ENCODE measurements at places on chromosomes 4 and X.
A peak's percentile ranks its signal among the peaks of the same experiment; 100 is the strongest.

GRCh38 chrX:53056292-53056691, 7.7 kb downstream of the GPR173 start:
- DNase-seq: no peak

DNA sequence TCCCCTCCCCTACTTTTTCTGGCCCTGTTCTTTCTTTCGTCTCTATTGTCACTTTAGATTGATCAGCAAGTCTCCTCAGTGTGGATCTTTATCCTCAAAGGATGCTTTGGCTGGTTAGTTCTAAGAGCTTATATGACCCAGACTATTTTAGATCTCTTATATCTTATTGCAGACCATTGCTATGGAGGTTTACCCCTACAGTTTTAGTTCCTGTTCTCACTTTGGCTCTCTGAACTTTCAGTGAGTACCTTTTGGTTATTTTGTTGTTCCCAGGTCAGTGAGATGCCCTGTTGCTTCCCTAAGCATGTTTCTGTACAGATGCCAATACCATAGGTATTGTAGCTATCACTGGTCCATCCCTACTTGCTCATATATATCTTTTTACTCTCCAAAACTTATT, 24.0 kb upstream of the MED14 start:
- DNase-seq: no peak

DNA sequence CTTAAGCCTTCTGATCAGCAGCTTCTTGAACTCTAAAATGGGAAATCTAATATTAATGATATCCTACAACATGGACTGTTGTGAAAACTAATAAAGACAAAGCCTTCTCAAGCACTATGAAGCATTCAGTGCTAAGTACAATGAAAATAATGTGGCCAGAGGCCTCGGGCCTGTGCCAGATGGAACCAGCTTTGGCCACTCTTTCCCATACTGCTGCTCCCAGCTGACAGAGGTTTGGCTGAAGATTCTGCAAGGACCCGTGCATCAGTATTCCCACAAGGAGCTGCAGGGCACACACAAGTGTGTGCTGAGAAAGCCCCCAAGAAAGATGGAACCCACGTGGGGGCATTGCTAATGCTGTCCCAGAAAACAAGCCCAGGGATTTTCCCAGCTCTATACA, 60.5 kb upstream of the RPL34 start:
- DNase-seq: no peak

DNA sequence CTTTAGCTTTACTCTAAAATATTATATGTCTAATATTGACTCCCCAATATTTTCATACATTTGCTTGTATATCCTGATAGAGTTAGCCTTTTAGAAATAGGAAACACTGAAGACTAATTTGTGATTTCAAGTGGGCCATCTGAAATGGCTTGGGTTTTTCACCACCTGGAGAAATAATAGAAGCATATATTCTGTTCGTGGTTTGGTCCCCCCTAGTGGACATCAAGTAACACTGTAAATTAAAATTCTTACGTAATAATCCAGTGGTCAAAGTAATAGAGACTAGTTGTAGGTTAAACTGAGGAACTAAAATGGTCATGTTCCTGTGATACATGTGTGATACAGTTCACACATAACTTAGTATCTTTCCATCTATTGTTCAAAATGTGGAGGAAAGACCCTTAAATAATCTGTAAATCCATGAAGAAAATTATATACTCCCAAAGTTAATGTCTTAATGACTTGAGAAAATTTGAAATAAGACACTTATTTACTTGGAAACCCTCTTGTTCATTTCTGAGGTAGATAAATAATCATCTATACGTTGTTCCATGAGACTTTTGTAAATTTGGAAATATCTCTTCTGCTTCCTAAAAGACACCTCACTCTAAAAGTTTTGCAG, 79.8 kb upstream of the SMARCAD1 start:
- no peak for DNase-seq

DNA sequence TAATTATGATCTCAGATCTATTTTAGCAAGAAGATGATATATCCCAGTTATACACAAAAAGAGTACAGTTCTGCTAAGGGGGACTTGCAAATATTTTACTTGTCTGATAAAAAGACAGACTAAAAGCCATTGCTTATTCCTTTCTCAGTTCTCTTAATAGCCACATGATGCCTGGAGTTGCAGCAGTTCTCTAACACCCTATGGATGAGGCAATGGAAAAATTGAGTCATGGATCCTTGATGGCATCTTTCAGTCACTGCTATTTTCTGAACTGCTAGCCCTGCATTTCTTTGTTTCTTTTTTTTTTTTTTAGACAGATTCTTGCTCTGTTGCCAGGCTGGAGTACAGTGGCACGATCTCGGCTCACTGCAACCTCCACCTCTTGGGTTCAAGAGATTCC, 1956.7 kb downstream of the C4orf33 start:
- DNase-seq: no peak

DNA sequence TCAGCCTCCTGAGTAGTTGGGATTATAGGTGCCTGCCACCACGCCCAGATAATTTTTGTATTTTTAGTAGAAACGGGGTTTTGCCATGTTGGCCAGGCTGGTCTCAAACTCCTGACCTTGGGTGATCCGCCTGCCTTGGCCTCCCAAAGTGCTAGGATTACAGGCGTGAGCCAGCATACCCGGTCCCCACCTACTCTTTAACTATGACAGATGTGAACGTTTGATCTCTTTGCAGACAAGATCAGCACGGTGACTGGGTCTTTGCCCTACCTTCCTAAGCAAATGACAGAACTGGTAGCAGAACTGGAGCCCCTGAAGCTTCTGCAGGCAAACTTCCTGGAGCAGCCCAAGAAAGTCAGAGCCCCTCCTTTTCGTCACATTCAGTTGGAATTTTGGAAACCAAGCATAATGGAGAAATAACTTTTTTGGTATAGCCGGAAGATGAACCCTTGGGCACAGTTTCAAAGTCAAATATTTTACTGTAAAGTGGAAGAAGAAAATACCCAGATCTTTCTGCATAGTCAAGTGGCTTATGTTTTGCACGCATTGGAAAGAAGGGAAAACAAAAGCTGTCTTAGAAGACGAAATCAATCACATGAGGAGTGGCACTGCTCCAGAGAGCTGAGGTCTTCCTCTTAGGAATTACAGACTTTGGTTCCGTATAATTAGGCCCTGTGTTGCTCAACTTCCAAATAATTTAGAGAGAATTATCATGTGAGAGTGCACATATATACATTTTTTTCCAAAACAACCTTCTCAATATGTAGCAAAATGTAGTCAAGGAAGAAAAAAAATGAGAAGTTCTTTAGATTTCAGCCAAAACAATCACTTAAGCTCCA, 90.6 kb downstream of the SORBS2 start:
- DNase-seq: no peak

- no peak for DNase-seq
Measured at GRCh38 chr4:71830497-71831190, 46.8 kb upstream of the GC start.

GRCh38 chr4:157221895-157222770, 1.6 kb downstream of the GRIA2 start:
- DNase-seq: no peak

- DNase-seq: no peak
Measured at GRCh38 chrX:38561951-38562719, 793 bp downstream of the TSPAN7 start.

DNA sequence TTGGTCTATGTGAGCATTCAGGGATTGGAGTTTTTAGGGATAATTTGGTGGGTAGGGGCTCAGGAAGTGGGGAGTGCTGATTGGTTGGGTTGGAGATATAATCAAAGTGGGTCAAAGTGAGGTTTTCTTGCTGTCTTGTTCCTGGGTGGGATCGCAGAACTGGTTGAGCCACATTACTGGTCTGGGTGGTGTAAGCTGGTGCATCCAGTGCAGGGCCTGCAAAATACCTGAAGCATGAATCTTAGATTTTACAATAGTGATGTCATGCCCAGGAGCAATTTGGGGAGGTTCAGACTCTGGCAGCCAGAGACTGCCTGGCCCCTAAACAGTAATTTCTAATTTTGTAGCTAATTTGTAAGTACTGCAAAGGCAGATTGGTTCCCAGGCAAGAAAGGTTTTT, 665.6 kb upstream of the PRKX start:
- no peak for DNase-seq

DNA sequence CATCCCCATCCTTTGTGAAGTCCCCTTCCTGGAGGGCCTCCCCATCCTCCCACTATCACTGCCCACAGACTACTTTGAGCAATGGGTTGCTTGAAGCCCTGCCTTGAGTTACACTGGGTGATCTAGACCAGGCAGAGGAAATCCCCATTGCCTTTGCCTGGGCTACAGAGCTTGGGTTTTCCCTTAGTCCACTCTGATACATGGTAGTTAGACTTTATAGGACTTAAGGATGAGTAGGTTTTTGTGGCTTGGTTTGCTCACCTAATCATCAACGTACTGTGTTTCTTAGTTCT, 56.6 kb downstream of the TMEM131L start:
- peak; percentile 30 for DNase-seq

- no peak for DNase-seq
Measured at GRCh38 chrX:140724736-140725135, 15.2 kb downstream of the LINC00632 start.

DNA sequence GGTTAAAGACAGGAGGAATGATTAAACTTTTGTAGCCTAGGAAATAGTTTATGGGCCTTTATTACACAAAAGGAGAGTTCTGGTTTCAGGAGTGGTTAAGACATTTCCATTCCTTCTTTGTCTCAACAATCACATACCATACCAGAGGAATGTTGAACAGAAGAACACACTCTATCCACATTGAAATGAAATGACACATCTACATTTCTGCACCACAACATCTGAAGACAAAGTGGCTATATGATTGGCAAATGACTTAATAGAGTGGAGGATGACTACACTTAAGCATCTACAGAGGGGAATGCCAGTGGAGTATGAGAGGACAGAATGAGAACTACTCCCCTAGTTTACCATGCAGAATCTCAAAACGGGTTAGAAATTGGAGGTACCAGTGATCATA, 8.0 kb downstream of the CYP2U1 start:
- no peak for DNase-seq

DNA sequence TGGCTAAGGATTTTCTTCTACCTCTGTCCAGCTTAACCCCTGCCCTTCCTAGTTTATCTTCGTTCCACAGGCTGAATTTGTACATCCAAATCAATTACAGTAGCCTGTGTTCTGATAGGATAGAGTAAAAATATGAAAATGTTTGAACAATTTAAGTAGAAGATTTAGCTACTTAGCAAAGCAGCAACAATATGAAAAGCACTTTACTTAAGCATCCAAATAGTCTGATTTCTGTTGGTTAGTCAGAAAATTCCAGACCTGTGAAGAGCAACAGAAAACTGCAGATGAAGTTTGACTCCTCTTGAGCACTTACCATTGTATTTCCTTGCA, 2.0 kb downstream of the ARSJ start:
- no peak for DNase-seq

DNA sequence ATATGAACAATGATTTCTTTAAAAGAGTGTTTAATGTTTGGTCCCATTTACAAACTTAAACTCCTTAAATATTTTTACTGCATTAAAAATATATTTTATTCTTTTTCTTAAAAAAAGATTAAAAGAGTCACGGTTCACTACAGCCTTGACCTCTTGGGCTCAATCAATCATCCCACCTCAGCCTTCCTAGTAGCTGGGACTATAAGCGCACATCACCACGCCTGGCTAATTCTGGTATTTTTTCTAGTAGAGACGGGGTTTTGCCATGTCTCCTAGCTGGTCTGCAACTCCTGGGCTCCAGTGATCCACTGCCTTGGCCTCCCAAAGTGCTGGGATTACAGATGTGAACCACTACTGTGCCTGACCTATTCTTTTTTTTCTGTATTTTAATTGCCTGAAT, 104.7 kb upstream of the TLR2 start:
- DNase-seq: no peak

GRCh38 chrX:123626962-123627361, 105.9 kb downstream of the THOC2 start:
- DNase-seq: no peak

GRCh38 chr4:85474818-85475630, at the start of gene ARHGAP24:
Gene ARHGAP24, plus strand, starts transcription at chr4:85475150.
- no peak for DNase-seq

GRCh38 chr4:2400841-2401609, 17.4 kb downstream of the ZFYVE28 start:
- DNase-seq: no peak

DNA sequence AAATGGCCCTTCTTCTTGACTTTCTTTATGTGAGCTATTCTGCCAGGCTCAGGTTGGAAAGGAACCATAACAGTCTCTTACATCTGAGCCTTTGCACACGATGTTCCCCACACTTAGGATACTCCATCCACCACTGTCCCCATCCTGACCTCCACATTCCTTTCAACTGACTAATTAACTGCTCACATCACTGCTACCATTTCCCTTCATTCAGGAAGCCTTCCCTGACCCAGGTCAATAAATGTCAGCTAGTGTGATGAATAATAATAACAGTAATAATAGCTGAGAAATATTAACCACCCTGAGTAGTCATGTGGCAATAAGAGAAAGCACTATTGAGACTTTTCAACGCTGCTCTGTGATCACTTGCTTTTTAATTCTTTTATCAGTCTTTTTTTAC, 291.7 kb downstream of the KCNIP4 start:
- no peak for DNase-seq

- no peak for DNase-seq
Measured at GRCh38 chr4:58507079-58507478, 1396.9 kb upstream of the IGFBP7 start.

- no peak for DNase-seq
Measured at GRCh38 chrX:73877687-73878086, 314.7 kb downstream of the CHIC1 start.

- DNase-seq: peak; percentile 39
Measured at GRCh38 chr4:40325406-40326019, 9.6 kb upstream of the CHRNA9 start.

- no peak for DNase-seq
Measured at GRCh38 chr4:24742335-24742734, 53.0 kb upstream of the SOD3 start.

DNA sequence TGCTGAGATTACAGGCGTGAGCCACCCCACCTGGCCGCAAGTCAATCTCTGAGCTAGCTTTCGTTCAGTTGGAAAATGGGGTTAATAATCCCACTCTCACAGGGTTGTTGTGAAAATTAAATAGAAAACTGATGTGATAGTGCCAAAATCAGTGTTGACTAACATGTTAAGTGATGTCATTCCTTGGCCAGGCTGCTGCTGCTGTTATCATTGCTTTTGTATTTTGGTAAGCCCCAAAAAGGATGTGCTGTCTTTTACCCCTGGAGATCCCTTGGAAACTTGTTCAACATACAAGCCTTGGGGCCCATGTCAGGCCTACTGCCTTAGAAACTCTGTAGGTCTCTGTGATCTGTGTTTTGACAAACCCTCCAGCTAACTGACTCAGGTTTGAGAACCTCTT, 106.3 kb downstream of the AFF1 start:
- DNase-seq: no peak

DNA sequence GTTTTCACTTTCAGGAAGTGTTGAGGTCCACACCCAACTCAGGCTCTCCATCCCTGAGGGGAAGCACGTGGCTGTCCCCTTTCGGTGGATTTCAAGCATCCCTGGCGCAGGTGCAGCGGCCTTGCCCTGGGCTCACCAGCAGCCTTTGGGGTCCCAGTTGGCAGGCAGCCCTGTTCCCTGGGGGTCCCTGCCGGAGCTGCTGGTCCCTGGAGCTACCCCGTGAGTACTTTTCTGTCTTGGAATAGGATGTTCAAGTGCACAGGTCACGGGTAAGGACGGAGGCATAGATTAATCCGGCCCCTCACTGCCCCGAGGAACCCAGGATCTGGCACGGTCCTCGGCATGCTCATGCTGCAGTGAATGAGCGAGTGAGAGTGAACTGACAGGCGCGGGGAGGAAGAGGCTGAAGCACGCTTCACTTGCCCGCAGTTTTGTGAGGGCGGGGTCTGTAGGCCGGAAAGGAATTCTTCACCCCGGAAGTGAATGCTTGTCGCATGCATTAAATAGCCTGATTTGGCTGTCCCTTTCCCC, 117.2 kb upstream of the FAT1 start:
- no peak for DNase-seq
